KBM-7 (cell line): ENCODE measurements at places on chromosomes 2 and 18.

DNA sequence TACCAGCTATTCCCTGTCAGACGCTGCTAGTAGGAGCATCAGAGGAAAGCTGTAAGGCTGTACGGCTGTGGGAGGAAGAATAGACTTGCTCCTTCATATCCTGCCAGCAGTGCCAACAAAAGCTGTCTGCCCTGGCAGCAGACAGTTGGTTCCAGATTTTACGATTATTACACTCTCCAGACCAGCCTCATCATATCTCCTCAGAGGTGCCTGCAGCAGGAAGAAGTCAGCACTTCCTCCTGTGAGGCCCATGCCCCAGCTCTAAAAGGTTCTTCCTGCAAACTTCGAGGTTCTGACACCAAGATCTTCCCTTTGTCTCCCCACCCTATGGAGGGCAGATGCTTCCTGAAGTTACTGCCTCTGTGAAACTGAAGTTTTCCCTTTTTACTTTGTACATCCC is 537.7 kb upstream of the PKDCC start:
- no peak for DNase-seq

DNA sequence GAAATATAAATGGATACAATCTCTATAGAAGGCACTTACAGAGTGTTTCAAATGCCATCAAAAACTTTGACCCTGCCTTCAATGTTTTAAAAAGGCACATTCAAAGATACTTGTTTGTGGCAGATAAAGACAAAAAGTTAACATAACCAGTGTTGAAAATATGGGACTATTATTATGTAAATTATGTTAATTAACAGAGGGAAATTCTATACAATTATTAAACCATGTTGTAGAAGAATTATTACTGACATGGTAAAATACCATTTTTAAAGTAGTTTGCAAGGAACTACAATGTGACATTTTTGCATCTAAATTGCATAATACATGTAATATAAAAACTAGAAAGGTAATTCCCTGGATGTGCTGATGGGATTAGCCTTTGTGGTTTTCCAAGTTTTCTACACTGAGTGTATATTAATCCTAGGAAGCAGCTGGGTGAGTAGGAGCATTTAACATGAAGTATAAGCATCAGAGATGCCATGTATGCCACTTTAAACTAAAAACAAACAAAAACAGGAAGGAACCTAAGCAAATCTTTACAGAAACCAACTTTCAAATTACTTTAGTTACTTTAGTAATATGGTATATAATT is 21.7 kb downstream of the MIB1 start:
- DNase-seq = no peak

DNA sequence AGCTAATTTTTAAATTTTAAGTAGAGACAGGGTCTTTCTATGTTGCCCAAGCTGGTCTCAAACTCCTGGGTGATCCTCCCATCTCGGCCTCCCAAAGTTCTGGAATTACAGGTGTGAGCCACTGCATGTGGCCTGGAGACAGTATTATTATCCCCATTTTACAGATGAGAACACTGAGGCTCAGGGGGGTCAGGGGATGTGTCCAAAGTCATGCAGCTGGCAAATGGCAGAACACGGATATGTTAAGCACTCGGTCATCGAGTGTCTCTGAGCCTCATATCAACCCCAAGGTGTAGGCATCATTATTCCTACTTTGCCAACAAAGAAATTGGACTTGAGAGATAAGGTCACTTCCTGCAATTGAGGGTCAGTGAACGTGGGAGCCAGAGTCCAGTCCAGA is 12.6 kb downstream of the KCNK3 start:
- DNase-seq = no peak

GRCh38 chr2:205139822-205140463 is 542.4 kb upstream of the NRP2 start:
- peak; percentile 52 for DNase-seq

- no peak for DNase-seq
Measured at GRCh38 chr2:159737292-159737916, 25.1 kb downstream of the MARCHF7 start.

DNA sequence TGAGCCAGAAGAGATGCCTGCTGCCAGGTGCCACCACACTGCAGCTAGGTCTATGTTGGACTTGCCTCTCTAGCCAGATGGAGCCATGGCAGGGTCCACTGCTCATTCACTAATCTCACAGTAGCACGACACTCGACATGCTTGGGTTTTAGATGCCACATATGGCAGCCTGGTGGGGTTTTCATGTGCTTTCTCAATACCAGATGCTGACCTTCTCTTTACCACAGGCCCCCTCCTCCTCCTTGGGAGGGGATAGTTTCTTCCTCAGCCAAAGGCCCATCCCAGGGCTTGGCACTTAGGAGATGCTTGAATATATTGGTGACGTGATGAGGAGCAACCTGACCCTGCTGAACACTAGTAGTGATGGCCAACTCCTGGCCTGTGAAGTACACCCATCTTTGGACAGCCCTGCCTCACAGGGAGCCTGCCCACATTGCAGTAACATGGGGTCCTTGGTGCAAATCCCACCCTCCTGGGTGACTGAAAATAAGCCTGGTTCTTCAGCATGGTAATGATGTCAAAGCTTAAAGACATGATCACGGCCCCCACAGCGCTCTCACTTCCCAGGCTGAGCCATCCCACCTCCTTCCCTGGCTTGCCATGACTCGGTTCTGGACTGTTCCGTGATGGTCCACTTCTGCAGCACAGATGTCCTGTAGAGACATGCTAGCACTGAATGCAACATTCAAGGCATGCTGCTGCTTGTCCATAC is 227.5 kb downstream of the SH3RF3 start:
- DNase-seq = no peak

- DNase-seq = no peak
Measured at GRCh38 chr2:101787097-101787496, 89.6 kb downstream of the MAP4K4 start.

GRCh38 chr2:126510356-126510755 is 145.6 kb upstream of the GYPC start:
- no peak for DNase-seq

GRCh38 chr2:67900826-67901225 is 162.0 kb downstream of the C1D start:
- DNase-seq = no peak

- no peak for DNase-seq
Measured at GRCh38 chr2:233042549-233042948, 10.1 kb downstream of the NEU2 start.

- no peak for DNase-seq
Measured at GRCh38 chr2:185471441-185471840, 267.2 kb upstream of the FSIP2 start.

DNA sequence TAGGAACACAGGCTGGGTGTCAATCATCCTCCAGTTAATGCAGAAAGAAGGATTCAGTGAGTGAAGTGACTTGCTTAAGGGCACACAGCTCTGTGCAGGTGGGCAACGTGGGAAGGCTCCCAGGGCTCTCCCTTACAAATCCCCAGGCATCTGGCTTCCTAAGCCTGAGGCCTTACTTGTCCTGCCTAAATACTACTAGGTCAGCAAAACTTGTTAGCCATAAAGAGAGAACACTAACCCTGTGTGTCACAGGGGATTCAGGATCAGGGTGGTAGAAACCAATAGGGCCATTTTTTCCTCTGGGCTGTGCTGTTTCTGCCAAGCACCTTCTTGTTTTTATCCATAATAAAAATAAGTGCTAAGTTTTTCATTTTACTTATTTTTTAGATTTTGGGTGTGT is 55.0 kb downstream of the GATA6 start:
- DNase-seq = no peak

GRCh38 chr2:166238176-166238575 is 110.4 kb upstream of the SCN1A start:
- no peak for DNase-seq

DNA sequence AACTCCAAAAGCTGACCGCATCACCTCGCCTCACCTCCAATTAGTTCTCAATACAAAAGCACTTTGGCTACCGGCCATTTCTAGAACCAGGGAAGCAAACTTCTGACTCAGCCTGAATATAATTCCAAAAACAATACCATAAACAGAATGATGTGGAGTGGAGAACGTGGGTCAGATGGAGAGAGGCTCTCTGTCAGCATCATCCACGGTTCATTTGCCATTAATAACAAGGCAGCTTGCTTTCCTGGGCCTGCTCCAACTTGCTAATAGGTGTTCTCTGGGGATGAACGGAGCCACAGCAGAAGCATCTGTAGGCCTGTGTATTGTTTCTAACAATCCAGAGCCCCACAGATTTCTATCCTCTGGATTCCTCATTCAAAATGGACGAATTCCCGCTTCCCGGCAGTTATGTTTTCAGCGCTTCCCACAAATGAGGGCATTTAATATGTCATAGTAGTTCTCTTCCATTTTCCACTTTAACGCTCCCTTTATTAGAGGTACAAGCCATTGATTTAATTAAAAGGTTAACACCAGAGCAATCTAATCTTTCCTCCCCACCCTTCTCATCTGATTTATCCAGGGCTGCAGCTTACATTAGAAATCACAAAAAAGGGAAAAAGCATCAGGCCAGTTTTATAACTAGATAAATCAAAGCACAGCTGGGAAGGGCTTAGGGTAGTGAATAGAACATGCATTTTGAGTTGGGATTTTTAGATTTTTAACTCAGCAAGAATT is 23.2 kb upstream of the CNTNAP5 start:
- no peak for DNase-seq

DNA sequence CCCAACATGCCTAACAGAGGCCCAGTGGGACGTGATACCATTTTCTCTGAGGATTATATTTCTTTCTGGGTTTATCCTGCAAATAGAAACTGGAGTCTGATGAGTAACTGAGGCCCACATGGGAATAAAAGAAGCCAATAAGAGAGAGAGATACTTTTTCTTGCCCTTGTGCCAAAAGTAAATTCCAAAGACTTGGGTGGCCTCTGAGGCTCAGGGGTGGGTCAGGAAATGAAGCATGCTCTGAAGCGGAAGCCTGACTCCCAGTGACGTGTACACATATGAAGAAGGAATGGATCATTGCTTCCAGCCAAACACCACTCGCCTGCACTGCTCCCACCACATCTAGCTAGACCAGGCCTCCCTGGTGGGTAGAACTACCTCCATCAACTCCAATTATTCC is 273.6 kb upstream of the NCKAP5 start:
- no peak for DNase-seq

- DNase-seq = peak; percentile 34
Measured at GRCh38 chr2:42569116-42569711, 782 bp downstream of the MTA3 start.

DNA sequence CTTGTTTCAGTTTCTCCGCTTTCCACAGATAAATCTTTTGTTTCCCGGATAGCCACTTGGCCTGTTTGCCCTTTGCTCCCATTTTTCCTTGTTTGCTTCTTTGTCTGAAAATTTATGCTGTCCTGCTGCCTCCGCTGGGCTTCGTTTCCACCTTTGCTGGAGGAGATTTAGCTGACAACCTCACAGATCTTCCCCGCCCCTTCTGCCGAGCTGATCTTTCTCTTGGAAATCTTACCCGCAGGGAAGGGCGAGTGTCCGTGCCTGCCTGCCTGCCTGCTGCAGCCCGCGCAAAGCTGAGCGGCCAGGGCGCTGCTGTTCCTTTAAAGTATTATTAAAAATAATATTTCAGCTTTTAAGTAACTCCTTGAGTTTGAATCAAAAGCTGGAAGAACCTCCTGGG is 1.4 kb upstream of the XRCC5 start:
- no peak for DNase-seq

- no peak for DNase-seq
Measured at GRCh38 chr2:46384457-46384815, 87.2 kb downstream of the EPAS1 start.

DNA sequence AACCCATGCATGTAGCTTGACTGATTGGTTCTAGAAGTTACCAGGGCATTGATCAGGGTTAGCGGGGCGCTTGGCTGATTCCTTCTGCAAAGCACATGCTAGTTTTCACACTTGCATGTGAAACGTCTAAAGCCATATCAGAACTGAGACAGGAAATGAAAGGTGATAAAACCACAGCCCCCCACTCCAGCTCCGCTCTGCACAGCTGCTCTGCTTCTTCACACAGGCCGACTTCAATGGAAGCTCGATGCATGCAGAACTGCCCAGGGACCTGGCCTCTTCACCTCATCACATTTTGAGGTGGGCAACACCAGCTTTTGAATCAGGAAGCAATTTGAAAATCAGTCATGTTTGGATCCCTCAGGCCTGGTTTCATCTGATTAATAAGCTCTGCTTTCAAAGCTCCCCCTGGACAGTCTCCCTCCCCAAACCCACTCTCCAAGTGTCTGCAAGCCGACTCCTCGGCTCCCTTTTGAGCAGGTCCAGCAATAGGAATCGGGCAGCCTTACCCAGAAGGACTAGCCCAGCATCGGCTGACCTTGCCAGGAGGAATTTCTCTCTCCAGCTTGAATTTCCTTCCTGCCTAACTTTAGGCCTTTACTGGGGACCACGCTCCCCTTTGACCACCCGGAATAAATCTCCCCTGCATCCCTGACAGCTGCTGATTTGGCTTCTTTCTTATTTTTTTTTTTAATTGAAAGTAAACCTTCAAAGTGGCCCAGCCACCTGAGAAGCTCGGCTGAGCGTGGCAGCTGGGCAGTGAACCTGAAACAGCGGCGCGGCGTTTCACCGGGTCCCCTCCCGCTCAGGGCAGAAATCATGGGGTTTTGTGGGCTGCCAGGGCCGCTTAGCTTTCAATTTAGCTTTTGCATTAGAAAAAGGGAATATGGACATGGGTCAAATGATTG is 31.7 kb downstream of the HRH4 start:
- no peak for DNase-seq

- DNase-seq = no peak
Measured at GRCh38 chr18:6672821-6673308, 56.7 kb upstream of the ARHGAP28 start.

DNA sequence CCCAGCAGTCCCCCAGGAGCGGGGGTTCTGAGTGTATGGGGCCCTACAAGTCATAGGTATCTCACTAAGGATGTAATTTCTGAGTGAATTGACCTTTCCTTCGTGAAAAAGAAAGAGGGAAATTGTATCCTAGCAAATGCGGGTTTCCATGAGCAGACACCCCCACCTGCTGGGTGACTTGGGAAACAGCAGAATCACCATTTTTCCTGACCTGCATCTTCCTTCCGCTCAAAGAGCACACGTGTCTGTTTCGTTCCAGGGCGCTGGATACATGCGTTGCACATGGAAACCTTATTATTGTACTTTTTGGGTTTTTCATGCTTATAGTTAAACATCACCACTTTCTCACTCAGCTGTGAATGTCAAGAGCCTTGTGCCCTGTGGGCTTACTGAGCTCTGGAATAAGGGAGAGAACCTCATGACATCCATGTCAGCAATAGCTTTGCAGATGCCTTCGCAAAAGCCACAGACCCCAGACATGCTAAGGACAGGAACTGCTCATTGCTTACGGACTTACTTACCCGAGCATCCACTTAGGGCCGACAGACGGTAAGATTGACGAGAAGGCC is 132.8 kb downstream of the TPO start:
- DNase-seq = peak; percentile 63
